T47D (cell line): ENCODE measurements at places on chromosomes 16 and 17.

- no peak for DNase-seq
Observed at GRCh38 chr17:81386141-81386645, 9.1 kb upstream of the BAHCC1 start.

GRCh38 chr17:76753061-76753961, 15.4 kb downstream of the MFSD11 start:
- DNase-seq: no peak

DNA sequence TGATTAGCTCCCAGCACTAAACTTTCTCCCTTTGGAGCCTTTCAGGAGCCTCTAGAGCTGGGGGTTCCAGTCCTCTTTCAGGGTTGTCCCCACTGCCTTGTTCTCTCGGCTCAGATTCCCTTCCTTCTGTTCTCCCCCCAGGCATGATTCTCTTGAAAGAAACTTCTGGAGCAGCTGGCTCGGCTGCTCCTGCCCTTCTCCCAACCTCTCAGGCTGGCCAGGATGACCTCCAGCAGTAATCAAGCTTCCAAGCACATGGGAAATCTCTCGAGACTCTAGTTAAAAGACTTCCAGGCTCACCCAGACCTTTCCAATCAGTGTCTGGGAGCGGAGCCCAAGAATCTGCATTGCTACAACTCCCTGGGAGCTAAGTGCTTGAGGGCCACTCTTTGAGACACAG, 3.6 kb downstream of the SDK2 start:
- no peak for DNase-seq

- no peak for DNase-seq
Observed at GRCh38 chr16:87723226-87723623, 42.6 kb downstream of the KLHDC4 start.

GRCh38 chr16:82345318-82345717, 175.3 kb upstream of the MPHOSPH6 start:
- no peak for DNase-seq

DNA sequence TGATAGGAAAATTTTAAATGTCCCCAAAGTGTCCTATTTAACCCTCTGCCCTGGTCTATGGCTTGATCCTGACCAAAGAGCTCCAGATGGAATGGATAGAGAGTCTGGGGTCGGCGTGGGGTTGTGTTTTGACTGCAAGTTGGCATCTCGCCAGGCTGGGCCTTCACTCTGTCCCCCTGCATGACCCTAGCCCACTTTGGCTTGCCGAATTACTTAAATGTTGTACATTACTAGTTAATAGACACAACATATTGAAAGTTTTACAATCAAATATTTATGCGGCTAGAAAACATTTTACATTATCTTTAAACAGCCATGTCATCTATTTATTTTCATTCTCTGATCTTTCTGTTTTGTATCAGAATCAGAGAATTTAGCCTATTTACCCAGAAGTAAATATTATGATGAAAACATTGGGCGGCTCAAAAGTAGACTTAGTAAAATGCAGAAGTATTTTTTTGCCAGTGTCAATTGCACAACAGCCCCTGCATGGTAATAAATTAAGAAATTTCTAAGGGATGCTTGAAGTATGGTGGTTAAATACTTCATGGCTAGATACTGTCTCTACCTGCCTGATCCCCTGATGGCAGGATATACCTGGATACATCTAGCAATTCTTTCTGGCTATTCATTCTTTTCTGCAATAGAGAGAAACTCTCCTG, 18.8 kb upstream of the MYOCD start:
- DNase-seq: no peak

DNA sequence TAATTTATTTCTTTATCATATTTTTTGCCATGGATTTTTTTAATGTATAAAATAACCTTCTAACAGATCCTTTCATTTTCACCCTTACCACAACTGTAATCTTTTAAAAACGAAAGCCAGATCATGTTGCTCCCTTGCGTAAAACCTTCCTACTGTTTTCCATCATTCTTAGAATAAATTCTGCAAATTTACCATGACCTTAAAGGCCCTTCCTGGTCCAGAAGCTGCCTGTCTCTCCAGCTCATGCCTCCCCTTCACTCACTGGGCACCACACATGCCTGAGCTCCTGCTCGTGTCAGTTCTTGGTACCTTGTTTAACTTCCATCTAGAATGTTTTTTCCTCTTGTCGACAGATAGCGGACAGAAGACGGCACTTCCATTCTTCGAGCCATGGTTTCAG, 245.0 kb upstream of the CDH5 start:
- no peak for DNase-seq
